Stimulated activated CD4-positive, alpha-beta T cell treated with anti-CD3 and anti-CD28 coated beads, Interleukin-4, amount 100 ng/mL, for 48 hours (primary cell): ENCODE measurements at places on chromosomes 7 and 10.
A peak's percentile ranks its signal among the peaks of the same experiment; 100 is the strongest.

DNA sequence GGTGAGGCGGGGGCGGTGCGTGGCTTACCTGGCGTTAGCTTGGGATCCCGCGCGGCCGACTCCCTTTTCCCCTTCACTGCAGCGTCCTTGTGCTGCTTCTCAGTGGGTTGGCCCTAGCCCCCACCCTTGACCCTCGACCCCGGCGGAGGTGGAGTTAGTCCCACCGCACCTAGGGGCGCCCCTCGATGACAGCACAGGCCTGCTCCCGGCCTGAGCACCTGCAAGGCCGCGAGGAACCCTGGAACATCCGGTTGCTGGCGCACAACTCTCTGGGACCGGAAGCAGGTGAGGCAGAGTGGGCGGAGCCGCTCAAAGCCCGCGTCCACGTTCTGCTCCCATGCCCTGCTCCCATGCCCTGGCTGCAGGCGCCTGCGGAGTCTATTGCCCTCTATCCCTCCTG lies 266.9 kb downstream of the USP6NL start:
- DNase-seq = no peak

- DNase-seq = no peak
Observed at GRCh38 chr10:118116715-118117449, 70.1 kb upstream of the RAB11FIP2 start.

DNA sequence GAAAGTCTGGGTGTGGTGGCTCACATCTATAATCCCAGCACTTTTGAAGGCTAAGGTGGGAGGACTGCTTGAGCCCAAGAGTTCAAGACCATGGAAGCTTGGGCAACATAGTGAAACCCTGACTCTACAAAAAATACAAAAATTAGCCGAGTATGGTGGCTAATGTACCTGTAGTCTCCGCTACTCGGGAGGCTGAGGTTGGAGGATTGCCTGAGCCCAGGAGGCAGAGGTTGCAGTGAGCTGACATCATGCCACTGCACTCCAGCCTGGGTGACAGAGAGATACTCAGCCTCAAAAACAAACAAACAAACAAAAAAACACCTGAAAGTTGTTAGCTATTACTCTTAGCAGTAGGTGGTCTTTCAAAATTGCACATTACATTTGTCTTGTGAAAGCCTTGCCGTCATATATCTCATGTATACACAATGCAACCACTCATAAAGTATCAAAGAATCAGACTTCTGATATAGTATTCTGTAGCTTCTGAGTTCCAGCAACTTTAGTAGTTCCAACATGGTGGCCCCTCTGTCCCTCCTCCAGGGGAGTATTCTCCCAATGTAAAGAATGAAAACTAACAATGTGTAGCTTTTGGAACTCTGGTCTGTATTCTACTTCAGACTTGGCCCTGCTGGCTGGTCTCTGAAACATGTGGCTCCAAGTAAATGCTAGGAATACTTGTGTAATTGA lies 101.5 kb downstream of the ZNF92 start:
- no peak for DNase-seq

- no peak for DNase-seq
Observed at GRCh38 chr10:131859341-131860020, 41.3 kb upstream of the PPP2R2D start.

- DNase-seq = no peak
Observed at GRCh38 chr7:98163704-98164494, 47.3 kb upstream of the BHLHA15 start.

DNA sequence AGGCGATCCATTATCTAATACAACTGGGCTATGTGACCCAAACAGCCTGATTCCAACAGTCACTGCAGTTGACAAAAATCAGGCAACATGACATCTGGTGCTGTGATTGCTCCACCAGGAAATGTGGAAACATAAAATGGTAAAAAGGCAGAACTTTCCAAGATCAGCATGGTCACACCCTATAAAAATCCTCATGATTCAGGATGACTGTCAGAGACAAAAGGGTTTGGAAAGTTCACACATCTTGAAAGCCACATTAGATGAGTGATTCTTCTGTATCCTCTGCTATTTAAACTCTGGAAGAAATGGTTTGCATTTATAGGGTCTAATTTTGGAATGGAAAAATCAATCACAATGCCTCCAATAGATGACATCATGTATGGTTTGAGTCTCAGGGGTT lies 662.6 kb upstream of the IGFBP3 start:
- DNase-seq = no peak

- no peak for DNase-seq
Observed at GRCh38 chr10:120671491-120671890, 179.7 kb upstream of the WDR11 start.

DNA sequence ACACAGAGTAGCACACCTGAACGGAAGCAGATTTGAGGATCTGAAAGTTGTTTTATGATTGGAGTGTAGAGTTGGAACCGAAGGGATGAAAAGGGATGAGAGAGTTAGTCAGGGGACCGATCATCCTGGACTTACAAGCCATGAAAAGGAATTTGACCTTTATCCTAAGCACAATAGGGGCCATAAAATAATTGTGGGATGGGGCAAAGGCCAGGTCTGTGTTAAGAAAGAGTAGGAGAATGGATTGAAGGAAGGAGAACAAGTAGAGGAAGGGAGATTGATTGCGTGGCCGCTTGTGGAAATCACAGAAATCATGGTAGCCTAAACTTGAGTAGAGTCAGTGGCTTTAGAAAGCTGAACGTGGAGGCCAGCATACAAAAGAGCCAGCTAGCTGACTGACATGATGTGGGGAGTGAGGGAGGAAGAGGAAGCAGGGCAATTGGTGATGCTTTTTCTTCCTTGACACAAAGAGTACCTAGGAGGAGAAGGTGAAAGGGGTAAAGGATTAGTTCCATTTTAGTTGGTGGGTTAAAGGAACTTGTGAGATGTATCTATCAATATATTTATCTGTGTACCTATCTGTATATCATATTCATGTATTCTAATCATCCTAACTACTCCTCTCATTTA lies 67.1 kb upstream of the RPA3 start:
- no peak for DNase-seq

DNA sequence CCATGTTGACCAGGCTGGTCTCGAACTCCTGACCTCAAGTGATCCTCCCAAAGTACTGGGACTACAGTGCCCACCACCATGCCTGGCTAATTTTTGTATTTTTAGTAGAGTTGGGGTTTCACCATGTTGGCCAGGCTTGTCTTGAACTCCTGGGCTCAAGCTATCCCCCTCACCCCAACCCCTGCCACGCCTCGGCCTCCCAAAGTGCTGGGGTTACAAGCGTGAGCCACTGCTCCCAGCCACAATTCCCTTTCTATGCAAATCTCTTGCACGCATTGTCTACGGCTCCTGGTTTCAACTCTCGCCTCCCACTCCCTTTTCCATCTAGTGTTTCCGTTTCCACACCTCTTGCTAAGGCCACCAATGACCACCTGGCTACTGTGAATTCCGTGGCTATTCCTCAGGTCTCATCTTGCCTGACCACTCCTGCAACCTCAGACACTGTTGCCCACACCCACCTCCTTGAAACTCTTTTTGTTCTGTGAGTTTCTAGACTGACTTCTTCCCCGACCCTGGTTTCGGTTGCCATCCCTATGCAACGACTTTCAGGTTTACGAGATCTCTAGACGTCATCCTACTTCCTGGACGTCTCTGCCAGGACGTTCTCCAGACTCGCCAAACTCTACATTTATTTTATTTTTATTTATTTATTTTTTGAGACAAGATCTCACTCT lies 3.4 kb downstream of the CLDN3 start:
- DNase-seq = no peak

GRCh38 chr10:30722956-30723620 lies 93.5 kb upstream of the LYZL2 start:
- no peak for DNase-seq

DNA sequence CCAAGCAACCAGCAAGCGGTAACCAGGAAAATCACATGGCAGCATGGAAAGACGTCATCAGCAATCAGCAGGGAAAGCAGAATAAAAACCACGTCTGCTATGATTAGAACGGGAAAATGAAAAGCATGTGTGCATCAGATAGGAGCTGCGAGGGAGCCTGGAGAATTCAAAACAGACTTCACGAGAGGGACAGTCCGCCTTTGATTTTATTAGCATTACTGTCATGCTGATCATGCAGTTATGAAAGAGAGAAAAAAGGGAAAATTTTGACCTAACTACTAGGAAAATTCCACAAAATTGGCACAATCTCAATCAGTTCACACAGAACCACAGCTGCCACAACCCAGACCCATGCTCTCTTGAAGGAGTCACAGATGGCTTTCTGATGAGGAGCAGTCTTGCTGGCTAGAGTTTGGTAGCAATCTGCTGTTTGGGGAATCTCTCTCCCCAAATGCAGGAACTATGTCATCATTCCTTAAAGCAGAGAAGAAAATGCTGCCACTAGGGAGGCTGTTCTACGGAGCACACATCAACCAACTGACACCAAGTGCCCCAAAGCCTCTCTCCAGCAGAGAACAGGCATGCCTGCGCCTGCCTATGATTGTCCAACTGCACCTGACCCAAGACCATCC lies 295.9 kb downstream of the TNS3 start:
- no peak for DNase-seq

DNA sequence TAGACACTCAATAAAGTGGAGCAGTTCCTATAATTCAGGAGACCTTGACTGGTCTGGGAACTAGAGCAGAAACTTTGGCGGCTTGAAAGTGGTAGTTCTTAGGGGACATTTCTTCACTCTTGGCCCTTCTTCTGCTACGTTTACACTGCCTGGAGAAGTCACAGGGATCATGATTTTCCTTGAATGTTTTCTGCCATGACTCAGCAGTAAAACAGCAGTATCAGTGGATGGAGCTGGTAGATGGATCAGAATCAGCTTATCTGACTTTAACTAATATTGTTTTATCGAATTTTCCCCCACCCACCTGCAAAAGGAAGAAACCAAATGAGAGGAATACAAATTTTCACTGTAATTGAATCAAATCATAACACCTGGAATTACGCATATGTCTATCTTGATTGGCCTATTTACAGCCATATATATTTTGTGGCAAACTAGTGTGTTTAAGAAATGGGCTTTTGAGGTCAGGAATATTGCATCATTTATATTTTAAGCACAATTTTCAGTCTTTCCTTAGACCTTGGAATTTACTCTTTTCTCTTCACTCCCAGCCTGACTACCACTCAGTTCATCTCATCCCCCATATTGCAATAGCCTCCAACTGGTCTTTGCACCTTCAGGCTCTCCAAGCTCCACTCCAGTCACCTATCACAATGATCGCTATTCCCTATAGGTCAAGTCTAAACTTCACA lies 14.9 kb upstream of the DLX5 start:
- no peak for DNase-seq

DNA sequence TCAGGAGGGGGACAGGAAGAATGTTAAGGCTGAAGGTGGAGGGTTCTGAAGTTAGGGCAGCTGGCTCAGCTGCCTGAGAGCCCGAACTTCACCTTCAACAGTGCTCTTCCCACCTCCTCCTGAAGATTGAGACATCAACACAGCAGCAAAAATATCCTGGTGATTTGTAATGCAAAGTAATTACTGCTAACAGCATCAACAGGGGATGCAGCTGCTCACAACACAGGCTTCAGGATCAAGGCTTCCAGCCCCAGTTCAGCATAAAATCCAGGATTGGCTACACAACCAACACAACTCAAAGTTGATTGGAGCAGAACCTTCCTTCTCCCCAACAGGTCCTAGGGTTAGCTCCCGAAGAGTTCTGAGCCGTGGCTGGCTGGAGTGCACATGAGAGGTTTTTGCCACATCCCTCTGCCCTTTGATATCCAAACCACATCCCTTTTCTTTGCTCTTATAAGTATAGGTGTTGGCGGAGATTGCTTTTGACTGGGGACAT lies 242.4 kb downstream of the KIAA1217 start:
- DNase-seq = no peak

- no peak for DNase-seq
Observed at GRCh38 chr7:90178679-90179278, 24.5 kb downstream of the STEAP1 start.

GRCh38 chr10:103479135-103479534 lies at the start of gene CALHM3:
Gene CALHM3, minus strand, starts transcription at chr10:103479240. Its CDS starts 208 bp downstream, at chr10:103479032.
- DNase-seq = no peak

- peak; percentile 64 for DNase-seq
Observed at GRCh38 chr7:116929914-116930913, 23.1 kb upstream of the ST7 start.

- DNase-seq = no peak
Observed at GRCh38 chr7:99004216-99004615, 125.9 kb downstream of the TRRAP start.

- no peak for DNase-seq
Observed at GRCh38 chr7:157645539-157645938, 308.7 kb downstream of the DNAJB6 start.

DNA sequence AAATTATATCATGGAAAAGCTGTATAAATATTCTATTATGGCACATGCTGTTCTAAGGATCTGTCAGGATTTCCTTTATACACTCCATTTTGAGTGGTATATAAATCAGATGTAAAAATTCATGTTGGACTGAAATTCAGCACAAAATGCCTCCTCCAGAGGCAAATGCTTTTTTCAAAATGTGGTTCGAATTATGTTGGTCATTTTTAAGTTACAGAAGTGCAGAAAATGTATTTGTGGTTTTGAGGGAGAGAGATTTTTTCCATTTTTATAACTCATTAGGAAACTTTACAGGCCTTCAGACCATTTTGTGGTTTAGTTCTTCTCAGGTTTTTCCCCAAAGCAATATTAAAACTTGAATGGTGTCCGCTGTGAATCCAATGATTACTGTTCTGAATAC lies 2.9 kb downstream of the PPP1R3A start:
- no peak for DNase-seq

GRCh38 chr10:65501259-65501658 lies 1424.6 kb upstream of the LRRTM3 start:
- DNase-seq = no peak

DNA sequence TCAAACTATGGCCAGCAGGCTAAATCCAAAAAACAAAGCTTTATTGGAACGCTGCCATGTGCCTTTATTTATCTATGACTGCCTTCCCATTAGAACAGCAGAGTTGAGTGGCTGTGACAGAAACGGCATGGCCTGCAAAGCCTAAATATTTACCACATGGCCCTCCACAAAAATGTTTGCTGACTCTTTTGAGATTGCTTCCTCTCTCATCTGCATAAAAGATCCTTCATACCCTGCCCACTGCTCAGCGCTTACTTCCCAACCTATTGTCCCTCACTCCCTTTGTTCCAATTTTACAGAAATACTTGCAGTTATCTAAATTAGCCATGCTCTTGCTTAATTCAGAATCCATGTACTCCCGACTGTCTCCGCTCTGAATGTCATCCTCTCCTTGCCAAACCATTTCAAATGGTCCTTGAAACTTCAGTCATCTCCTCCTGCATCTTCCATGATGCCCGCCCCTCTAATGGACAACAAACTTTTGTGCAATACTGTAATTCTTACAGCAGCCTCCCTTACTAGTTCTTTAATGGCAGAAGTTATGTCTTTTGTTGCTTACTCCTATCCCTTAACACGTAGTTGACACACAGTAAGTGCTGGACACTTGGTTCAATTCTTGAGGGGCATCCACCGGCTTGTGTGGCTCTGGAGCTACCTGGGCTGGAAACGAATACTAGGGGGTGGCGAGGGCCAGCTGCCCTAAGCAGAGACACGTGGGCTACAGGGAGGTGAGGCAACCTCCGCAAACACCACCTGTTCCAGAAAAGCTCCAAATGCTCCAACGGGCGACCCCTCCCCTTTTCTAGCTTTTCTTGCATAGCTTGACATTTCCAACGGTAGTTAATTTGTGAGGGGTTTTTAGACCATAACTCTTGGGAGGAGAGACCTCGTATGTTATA lies 832 bp downstream of the XRCC2 start:
- no peak for DNase-seq
